T-helper 2 cell treated with Interferon-gamma antibody and Interleukin-4, amounts not matched to agents 100 ng/mL and 5 ng/mL, for 36 hours (primary cell): ENCODE measurements at places on chromosomes 6 and 20. TPM values are rescaled to one million over a fixed set of nuclear protein-coding genes. Genes with fewer than 3 reads are reported as not detected.

OR2J3 gene
- not detected in 2 replicates for total RNA-seq

ZC2HC1B gene
- not detected in 2 replicates for total RNA-seq

CPXM1 gene
- 0.39 and 0.45 TPM in 2 replicates for total RNA-seq

TRIM40 gene
- not detected in 2 replicates for total RNA-seq

MRPS26 gene
- total RNA-seq = 42.2 and 43.9 TPM in 2 replicates

SLC26A8 gene
- total RNA-seq = not detected in 2 replicates

PTCHD4 gene
- total RNA-seq = not detected in 2 replicates

OOEP gene
- 0.66 and 0.84 TPM in 2 replicates for total RNA-seq

IRF4 gene
- total RNA-seq = 177 and 182 TPM in 2 replicates

CLPSL2 gene
- total RNA-seq = not detected in 2 replicates

TBP gene
- 19.8 and 22.1 TPM in 2 replicates for total RNA-seq

PRDM1 gene
- 55.9 and 56.8 TPM in 2 replicates for total RNA-seq

RAD21L1 gene
- not detected in 2 replicates for total RNA-seq

TMEM217 gene
- total RNA-seq = 2.9 and 3.0 TPM in 2 replicates

TAAR2 gene
- total RNA-seq = not detected in 2 replicates

EPB41L1 gene
- total RNA-seq = 0.45 TPM in 1 of 2 replicates, not detected in the other

HLA-DQA2 gene
- 3.8 and 4.3 TPM in 2 replicates for total RNA-seq

PRR18 gene
- not detected in 2 replicates for total RNA-seq

BPIFA1 gene
- total RNA-seq = not detected in 2 replicates

MOG gene
- total RNA-seq = not detected in 2 replicates

MMP24 gene
- not detected in 2 replicates for total RNA-seq
